NCI-H524 (cell line): ENCODE measurements at places on chromosomes 12 and 14.

DNA sequence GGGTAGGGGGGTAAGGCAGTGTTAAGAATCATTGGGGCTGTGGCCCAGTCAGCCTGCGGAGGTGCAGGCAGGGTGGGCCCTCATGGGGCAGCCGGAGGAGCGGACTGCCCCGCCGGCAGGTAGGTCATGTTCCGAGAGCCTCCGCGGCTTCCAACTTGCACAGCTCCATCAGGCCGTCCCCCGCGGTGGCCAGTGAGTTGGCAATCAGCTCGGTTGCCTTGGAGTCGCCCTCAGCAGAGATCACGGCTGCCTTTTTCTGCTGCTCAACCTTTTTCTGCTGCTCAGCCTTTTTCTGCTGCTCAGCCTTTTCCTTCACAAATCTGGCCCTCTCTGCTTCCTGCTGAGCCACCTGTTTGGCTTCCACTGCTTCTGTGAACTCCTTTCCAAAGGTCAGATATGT, 41.1 kb upstream of the CSRNP2 start:
- no peak for DNase-seq

DNA sequence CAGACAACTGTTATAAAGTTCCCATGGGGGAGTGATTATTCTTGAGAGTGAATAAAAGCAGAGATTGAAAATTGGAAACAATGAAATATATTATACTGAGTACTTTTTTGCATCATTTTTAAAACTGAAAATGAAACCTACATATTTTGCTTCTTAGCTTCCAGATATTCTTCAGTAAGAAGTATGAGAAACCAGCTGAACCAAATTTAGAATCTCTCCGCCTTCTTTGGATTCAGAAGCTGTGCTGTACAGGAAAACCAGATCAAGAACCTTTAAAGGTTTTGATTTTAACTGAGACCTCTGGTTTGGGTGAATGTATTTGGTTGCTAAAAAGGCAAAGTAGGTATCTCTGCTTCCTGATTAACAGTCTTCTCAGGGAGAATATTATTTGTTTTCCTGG, 109.4 kb downstream of the AKAP6 start:
- no peak for DNase-seq

DNA sequence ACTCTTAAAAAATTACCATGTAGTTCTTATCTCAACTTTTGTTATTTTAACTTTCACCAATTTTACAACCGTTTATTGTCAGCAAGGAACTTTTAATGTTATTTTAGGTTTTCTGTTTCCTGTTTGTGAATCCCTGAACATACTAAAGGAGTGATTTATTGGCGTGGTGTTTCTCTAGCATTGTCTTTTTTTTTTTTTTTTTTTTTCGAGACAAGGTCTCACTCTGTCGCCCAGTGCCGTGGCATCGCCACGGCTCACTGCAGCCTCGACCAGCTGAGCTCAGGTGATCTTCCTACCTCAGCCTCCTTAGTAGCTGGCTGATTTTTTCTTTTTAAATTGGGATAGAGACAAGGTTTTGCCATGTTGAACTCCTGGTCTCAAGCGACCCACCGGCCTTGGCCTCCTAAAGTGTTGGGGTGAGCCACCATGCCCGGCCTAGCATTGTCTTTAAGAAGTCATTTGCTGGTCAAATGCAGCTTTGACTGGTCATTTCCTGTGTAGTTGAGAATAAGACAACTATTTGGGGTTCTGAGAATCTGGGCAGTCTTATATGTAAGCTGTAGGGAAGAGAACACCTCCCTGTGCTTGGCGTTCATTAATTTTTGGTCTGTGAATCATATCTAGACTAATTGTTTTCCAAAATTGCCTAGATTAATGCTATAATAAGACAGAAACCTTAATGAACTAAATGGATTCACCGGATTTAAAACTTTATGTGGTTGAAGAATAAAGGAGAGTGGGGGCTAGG, 2.1 kb downstream of the WASHC4 start:
- no peak for DNase-seq

DNA sequence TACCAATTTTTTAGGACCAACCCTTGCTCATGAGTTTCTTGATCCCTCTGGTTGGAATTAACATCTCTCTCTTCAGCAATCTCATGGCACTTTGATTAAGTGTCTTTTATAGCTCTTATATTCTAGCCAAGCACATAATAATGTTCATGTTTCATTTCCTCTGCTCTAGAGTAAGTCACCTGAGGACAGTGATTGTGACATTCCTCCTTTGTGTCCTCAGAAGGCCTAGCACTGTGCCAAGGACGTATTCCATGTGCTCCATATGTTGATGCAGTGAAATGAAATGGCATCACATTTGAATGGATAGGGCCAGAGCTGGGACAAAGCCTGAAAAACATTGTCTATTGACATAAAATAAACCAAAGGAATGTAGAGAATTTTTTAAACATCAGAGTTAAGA, 322.8 kb upstream of the PRICKLE1 start:
- no peak for DNase-seq

DNA sequence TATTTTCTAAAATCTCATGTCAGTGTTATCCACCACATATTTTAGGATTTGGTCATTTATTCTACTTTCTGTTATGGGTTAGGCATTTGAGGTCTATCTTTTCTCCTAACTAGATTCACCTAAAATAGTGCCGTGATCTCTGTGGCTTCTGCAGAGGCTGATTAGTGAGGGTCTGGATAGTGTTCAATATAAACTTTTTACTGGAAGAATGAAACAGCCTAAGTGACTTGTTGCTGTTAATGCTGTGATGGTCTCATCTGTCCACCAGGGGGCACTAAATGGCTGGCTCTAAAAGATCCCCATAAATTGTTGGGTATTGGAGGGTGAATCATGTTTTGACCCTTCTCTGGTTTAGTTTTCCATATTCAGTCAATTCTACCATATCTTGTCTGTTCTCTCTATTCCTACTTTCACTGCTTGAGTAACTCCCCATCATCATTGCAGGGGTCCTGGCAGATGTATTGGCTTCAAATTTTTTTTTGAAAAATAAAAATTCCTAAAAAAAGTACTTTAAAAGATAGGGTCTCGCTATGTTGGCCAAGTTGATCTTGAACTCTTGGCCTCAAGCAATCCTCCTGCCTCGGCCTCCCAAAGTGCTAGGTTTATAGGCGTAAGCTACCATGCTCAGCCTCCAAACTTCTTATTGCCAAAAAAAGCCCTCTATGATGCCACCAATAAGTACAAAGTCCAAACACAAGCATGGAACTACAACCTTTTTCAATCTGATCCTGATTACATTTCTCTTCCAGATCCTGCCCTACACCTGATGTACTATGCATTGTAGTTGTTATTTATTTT, 6.9 kb downstream of the PABPN1 start:
- peak; percentile 70 for DNase-seq

GRCh38 chr12:6768437-6768914, 2.3 kb downstream of the PTMS start:
- DNase-seq = peak; percentile 72

DNA sequence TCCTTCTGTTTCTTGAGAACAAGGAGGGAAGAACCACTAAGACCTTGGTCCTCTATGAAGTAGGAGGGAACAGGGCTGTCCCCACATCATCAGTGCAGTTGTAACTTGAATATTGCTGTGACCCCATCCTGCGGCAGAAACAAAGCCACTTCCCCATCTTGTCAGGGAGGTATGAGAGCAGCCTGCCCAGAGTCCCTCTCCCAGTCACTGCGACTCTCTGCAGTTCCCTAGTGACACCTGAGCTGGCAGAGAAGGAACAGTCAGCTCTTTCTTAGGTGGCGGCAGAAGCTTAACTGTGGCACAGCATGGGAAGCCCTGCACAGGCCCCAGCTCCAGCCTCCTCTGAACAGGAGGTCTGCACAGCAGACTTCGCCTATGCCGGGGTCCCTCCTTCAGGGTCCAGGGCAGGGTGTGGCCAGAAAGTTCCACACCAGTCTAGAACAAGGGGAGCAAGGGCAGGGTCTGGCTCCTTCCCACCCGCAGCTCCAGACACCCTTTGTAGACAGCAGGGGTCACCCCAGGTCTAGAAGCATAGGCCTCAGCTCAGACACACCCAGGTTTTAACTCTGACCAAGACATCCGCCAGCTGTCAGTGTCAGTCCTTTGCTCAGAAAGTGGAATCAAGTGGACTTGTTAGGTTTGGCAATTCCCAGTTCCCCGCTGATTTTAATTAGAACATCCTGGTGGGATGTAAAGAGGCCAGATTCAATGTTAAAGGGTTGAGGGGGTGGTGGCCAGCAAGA, 36.8 kb downstream of the DEGS2 start:
- no peak for DNase-seq

DNA sequence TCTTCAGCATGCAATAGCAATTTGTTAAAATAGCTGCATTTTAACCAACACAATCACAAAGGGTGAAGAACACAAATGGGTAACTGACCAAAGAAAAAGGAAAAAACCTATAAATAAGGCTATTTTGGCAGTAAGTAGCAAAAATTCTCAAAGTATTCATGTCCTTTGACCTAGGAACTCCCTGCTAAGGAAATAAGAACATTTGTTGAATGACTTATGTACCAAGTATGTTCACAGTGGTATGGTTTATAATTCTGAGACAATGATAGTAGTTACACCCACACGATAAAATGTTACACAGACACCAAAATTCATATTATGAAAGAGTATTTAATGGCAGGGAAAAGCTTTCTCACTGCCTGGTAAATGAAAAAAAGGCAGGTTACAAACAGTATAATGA, 16.9 kb downstream of the CCDC88C start:
- no peak for DNase-seq

DNA sequence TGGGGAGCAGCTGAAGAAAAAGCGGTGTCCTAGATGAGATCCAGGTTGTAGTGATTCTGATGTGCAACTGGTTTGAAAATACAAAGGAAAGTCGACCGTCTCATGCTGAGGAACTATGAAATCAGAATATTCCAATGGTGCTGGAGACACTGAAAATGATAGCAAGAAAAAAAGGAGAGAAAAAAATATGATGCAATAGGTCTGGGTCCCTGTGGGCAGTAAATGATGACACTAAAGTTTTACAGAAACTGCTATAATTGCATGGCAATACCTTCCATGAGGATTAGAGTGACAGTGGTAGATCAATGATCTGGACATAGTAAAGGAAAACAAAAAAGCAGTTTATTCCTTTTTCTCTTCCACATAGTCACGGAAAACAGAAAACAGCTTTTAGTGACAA, 2.3 kb downstream of the PYM1 start:
- DNase-seq = no peak

- peak; percentile 28 for DNase-seq
Measured at GRCh38 chr12:75208856-75209811, 505 bp downstream of the KCNC2 start.

DNA sequence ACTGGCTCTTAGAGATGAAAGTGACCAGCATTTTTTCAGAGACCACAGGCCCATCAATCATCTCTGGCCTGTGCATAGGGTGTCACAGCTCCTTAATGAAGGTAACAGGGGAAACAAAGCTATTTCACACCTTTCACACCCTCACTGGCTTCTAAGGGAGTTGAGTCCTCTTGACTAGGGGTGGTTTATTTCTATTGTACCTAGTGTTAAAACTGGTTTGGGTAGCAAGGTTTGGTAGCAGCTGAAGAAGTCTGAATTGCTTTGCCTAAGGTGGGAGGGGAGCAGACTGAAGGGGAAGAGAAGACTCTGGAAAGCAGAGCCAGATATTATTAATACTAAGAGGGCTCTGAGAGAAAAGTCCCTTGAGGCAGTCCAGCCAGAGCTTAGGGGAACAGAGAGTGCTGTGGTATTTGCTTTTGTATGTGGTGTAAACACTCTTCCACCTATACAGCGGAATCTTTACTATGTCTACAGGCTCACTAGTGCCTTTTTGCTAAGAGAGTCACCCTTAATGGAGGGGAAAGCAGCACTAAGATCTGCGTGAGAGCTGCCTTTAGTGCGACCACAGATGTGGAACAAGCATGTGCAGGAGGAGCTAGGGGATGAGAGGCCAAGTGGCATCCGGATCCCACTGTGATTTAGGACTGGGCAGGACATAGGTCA, 95.8 kb downstream of the STXBP6 start:
- DNase-seq = no peak

- DNase-seq = no peak
Measured at GRCh38 chr12:25123126-25123525, 71.8 kb downstream of the DNAI7 start.

- no peak for DNase-seq
Measured at GRCh38 chr14:39716987-39717570, 284.8 kb upstream of the FBXO33 start.

- DNase-seq = no peak
Measured at GRCh38 chr12:88388566-88389540, 191.4 kb downstream of the KITLG start.

DNA sequence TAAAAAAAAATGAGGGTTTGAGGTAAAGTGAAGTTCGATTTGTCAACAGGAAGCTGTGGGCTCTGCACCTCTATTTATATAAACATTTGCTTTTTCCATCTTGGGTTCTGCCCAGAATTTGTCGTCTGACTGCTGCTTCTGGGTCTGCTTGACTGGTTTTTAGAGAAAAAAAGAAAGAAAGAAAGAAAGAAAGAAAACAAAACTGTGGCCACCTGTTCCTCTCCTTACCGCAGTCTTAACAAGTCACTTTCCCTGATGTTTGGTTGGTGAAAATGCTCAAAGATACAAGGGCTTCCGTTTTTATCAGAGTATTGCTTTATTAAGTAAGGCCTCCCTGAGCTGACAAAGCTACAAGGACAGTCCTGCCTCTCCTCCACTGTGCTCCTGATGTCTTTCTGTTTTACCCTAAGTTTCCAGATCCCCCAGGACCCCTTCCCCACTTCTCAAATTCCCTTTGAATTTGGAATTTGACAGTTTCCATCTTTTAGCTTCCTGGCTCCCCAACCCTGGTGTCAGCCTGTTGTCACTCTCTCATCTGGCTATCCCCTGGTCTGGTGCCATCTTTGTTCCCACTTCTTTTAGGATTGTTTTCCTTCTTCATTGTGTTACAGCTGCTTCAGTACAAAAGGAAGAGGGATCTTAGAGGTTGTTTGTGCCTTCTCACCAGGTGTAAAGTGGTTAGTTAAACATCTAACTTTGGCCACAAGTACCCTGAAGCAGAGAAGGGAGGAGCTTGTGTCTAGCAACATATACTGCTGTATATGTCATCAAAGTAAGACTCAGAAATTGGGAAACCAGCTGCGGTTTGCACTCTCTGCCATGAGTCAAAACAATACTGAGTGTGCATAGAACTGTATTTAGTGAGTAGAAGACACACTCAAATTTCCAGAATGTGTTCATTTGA, 18.0 kb downstream of the MFAP5 start:
- no peak for DNase-seq

DNA sequence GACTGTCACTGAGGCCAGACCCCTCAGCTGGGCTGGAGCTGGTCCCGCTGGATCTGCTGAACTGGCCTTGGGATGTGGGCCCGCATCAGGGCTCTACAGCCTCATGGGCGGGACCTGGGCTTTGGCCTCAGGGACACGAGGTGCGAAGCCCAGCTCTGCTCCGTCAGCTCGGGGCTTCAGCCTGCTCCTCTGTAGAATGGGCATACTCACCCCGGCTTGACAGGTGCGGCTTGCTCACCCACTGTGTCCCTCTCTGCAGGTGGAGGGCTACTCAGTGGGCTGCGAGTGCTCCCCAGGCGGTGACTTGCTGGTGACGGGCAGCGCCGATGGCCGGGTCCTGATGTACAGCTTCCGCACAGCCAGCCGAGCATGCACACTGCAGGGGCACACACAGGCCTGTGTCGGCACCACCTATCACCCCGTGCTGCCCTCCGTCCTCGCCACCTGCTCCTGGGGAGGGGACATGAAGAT, 57.6 kb downstream of the BEGAIN start:
- no peak for DNase-seq
